Stimulated activated CD8-positive, alpha-beta memory T cell treated with anti-CD3 and anti-CD28 coated beads, Interleukin-4, amount 100 ng/mL, for 1 hour (primary cell): ENCODE measurements at places on chromosomes 13 and 19.

DNA sequence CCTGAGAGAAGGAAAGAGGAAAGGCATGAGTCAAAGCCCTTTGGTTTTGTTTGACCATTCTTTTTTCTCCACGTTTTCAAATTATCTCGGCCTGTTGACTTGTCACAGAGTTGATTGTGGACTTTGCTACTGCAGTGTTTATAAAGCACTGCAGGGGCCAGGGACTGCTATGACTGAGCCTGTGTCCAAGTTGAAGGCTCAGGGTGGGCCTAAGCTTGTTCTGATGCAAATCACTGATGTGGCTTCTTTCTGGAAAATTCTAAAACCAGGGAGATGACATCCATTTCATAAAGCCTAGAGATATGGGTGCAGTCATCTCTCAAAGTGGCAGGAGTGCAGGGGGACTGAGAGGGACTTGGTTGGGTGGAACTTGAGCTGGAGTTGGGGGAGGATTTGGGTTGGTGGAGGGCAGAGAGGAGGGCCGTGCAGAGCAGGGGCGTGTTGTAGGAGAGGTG is 1.2 kb upstream of the CXCL17 start:
- no peak for DNase-seq

GRCh38 chr13:49604570-49604969 is 19.2 kb upstream of the RCBTB1 start:
- no peak for DNase-seq

DNA sequence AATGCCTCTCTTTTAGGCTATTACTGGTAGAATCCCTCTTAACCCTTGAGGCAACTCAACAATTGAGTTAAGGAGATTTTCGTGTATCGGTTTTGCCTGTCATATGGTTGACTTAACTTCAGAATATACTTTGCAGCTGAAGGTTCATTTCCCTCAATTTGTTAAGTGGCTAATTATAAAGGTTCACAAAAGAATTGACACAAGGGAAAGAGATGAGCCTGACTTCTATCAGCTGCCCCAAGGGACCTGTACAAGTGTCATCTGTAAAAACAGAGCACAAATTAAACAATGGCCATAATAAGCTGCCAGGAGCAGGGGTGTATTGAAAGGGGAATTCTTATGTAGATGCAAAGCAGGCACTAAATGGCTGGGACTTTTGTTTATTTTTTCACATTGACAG is 334.8 kb upstream of the OBI1 start:
- no peak for DNase-seq

GRCh38 chr19:4518345-4519171 is at the start of gene PLIN4:
Gene PLIN4 (minus strand): TSS chr19:4518486. CDS start chr19:4518272, 214 bp downstream.
- no peak for DNase-seq

- no peak for DNase-seq
Measured at GRCh38 chr19:28934631-28935030, 278.3 kb downstream of the UQCRFS1 start.
